ENCODE measurements at places on chromosomes 6 and 20.

DNA sequence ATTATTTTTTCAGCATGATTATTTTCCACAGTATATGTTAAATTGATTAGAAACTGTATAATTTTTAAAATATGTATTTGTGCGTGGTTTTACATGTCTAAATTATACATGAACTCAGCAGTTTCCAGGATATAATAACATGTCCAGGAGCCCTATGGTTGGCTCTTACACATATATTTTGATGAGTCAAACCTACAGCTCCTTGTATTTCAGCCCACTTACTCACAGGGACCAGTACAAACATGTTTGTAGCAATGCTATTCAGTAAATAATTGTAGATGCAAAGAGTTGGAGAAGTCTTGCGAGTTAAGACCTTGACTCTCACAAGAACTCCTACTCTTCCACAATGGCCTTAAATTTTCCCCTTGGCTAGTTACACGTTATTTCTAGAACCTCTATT is 107.2 kb upstream of the SASH1 start:
- DNase-seq: no peak

- no peak for DNase-seq
These were observed 346.3 kb downstream of the BMP2 start for GRCh38 chr20:7113577-7114466.

- no peak for DNase-seq
These were observed 464.4 kb upstream of the CHD6 start for GRCh38 chr20:42082611-42083010.

DNA sequence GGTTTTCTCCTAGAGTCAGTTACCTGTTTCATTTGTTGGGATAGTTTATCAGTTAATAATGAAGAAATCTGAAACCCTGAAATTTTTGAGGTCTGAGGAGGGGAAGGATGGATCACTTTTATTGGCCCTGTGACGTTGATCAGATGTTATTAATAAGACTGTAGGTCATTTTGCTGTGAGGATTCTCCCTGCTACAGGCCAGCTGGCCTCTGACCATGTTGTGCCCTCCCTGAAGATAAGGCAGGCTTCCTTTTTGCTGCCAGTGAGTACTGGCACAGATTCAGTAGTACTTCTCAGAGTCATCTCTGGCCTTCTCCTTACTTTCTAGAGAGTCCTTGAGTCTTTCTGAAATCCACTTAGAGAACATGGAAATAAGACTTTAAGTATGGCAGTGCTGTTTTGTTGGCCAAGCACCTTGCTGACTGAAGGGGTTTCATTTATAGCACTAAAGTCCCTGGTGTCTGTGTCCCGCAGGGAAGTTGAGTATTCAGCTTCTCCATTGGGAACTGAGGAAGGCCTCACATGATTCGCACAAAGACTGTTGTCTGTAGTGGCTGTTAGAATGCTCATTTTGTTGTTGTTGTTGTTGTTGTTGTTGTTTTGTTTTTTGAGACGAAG is 202.6 kb downstream of the DTNBP1 start:
- DNase-seq: no peak

DNA sequence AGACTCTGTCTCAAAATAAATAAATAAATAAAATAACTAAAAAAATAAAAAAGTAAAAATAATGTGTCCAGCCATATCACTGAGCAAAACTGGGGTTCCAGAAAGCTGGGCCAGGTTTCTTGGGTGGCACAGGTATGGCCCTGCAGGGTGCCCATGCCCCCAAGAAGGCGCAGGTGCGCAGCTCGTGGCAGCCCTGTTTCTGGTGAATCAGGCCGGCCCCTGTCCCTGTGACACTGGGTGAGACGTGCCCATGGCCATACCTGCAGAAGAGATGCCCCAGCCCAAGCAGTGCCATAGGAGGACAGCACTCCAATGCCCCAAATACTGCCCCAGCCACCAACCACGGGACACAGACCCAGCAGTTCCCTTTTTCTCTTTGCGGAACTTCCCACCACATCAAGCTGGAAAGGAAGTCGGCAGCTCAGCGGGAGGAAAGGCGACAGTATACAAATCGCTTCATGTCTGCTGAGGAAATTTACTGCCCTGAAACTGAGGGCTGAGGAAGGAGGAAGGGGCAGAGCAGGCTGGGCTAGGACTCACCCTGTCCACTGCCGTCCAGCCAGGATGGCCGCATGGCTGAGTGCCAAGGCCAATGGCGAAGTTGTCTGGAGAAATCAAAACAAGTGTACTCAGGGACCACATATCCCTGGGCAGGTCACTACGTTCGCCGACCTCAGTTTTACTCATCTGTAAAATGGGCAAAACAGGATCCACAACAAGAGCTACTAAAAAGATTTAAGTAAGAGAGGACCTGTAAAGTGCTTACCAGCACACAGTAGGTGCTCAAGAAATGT is 55.4 kb downstream of the PREX1 start:
- peak; percentile 78 for DNase-seq

- DNase-seq: no peak
These were observed 128.3 kb downstream of the MAP3K7 start for GRCh38 chr6:90458353-90459224.

DNA sequence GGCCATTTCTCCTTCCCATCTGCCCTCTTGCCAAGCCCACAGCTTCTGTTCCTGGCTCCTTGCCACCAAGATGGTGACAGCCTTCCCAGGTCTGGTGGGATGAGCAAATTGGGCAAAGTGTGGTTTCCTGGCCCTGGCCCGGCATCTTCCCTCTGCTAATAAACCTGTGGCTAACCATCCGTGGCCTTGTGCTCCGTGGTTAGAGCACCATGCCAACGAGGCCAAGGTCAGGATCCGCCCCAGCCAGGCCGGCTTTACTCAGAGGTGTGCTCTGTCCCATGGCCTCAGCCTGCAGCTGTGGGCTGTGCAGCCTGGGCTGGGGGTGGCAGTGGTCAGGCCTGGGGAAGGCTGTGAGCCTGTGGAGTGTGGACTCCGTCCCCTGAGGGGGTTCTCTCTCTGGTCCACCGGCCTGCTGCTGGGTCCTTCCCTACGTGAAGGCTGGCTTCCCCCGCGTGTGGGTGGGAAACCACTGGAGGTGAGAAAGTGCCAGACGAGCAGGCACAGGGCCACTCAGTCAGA is 117.4 kb downstream of the VEGFA start:
- no peak for DNase-seq

DNA sequence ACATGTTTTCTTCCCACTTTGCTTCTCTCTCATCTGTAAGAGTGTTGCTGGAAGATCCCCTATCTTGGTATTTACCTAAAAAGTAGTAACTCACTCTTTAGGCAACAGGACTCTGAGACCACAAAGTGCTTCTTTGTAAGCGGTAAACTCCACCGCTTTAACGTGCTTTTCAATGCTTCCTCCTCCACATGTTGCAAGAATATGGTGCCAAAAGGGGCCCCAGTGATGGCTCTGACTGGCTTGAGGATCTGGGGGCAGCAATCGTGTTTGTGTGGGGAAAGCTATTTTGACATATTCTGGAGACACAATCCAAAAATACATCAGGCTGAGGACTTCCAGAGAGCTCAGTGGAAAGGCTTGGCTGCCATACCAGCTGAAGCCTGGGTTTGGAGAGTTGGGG is 12.4 kb upstream of the CPNE5 start:
- DNase-seq: peak; percentile 15

GRCh38 chr20:56592817-56593216 is 36.3 kb upstream of the TFAP2C start:
- no peak for DNase-seq

DNA sequence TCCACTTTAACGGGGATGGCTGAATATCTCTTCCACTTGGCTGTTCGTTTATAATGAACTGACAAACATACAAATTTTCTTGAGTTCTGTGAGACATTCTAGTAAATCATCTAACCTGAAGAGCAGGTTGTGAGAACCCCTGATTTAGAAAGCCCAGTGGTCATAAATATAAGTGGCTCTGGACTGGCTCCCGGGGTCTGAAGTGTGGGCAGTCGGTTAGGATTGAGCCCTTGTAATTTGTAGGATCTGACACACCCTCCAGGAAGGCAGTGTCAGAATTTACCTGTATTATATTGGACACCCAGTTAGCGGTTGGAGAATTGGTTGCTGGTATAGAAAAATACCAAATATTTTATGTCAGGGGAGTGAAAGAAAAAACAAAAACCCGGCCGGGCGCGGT is 6.8 kb upstream of the GMEB2 start:
- no peak for DNase-seq

DNA sequence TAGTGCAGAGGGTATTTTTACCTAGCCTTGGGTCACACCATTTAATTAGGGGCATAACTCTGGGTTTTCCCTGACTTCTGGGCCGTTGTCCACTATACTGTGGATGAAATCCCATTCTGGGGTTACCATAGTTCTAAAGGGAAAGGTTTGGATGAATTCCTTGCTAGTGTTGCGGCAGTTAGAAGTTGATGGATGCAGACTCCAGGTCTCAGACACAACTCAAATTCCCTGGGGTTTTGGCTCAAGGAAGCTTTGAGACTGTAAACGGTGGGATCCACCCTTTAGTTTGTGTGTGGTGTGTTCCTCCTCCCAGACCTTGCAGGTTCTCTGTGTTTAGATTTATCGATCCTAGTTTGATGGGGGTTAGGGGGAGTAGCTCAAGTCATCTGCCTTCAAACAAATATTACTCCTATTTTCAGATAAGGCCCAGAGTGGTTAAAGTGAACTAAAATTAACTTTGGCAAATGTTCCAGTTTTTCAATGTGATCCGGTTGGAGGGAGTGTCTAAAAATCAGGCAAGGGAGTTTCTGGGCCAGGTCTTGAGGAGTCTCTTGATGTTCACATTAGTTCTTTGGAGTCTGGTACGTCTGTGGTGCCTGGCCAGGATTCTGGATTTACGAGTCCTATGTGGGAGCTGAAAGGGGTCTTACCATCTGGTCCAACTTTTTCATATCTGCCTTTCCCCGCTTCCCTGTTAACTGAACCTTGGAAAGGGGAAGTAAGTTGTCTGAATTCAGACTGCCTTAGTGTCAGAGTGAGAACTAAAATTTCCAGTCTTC is 1.5 kb downstream of the RALY start:
- no peak for DNase-seq

GRCh38 chr20:57941604-57942381 is 232.0 kb upstream of the PMEPA1 start:
- no peak for DNase-seq

- DNase-seq: peak; percentile 76
These were observed 36.1 kb upstream of the THBS2 start for GRCh38 chr6:169289619-169290339.

GRCh38 chr6:131581523-131581922 is 8.5 kb downstream of the ARG1 start:
- no peak for DNase-seq

DNA sequence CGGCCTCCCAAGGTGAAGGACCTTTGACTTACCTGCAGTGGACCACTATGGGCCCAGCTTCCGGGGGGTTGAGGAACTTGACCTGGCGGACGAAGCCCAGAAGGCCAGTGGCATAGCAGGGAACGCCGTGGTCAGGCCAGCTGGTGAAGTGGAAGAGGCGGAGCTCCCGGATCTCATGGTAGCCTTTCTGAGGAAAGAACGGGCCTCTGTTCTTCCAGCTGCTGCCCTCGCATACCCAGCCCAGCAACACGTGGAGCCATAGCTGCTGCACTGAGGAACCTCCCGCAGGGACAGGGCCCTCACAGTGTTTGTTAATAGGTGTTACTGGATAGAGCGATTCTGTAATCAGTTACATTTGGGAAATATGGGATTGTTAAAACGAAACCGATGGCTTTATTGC is 492.1 kb upstream of the CHD6 start:
- no peak for DNase-seq

DNA sequence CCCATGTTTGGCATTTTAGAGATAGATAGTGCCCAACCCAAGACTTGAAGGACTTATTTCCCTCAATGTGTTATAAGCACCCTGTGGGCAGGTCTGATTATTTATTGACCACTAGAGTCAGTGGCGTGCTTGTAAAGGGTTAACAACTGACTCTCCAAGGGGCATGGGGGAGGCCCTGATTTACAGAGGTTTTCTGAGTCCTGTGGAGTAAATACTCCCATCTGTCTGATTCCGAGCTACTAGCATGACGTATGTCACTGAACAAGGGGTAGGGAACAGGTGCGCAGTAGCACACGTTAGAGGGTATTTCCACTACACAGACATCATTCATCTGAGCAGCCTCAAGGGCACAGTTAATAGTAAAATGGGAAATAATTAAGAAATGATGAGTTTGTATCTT is 17.4 kb upstream of the TRAM2 start:
- DNase-seq: no peak

DNA sequence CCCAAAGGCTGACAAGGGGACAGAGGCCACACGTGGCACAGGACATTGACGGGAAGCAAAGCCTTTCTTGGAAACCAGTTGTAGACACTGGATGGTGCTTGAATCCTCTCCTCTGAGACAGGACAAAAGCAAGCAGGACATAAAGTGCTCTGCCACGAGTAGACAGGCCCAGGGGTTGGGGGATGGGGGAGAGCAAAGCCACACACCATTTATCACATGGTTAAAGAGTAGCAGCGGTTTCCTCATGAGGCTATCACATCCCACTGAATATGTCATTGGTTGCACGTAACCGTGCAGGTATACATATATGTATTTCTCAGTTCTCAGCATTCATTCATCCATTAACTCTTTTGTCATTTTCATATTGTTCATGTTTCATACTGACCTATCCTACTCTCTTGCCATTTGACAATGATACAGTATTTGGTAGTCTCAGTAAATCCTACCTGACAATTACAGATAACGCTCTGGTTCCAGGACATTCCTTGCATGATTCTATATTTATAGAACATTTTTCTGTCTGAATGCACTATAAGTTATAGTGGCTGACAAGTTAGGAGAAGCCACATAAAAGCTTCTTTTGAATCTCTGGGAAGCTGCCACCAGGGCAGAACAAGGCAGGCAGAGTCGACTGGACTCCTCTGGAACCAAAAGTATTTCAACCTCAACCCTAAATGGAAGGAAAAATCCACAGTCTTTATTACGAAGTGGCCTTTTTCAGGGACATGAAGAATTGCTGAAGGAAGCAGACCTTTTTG is 23.5 kb downstream of the METTL24 start:
- DNase-seq: no peak

- no peak for DNase-seq
These were observed 257.1 kb downstream of the SOX4 start for GRCh38 chr6:21850691-21851090.

GRCh38 chr6:6834356-6835222 is 246.1 kb downstream of the LY86 start:
- DNase-seq: no peak

- no peak for DNase-seq
These were observed 341.7 kb upstream of the HTR1E start for GRCh38 chr6:86595641-86596040.

GRCh38 chr20:14955399-14955798 is 618.0 kb upstream of the FLRT3 start:
- DNase-seq: no peak
